ENCODE measurements at places on chromosomes 1 and 21.
A peak's percentile ranks its signal among the peaks of the same experiment; 100 is the strongest.

DNA sequence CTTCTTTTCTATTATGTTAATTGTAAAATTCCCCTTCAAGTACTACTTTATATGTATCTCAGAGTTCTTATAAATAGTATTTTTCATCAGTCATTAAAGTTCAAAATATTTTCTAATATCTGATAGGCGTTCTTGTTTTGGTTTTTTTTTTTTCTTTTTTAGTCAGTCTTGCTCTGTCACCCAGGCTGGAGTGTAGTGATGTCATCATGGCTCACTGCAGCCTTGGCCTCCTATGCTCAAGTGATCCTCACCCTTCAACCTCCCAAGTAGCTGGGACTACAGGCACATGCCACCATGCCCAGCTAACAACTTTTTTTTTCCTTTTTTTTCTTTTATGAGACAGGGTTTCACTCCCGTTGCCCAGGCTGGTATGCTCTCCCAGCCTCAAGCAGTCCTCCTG, 27.3 kb downstream of the AGMAT start:
- DNase-seq, result no peak

GRCh38 chr1:36093929-36094328, 5.2 kb downstream of the ADPRS start:
- no peak for DNase-seq

DNA sequence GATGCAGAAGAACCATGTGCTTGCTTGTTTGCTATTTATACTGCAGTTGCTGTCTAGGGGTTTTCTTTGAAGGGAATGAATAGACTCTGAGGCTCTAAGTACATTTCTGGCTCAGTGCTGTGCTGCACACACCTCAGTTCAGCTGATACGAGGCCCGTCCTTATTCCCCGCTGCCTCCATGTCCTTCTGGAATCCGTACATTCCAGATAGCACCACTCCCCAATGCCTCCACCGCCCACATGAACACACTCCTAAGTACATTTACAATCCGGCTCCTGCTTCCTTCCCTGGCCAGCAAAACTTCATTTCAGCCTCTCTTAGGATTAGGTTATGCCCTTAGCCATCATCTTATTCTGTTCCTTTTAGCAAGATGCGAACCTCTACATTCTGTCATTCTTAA, 57.1 kb downstream of the KCNC4 start:
- DNase-seq, result no peak

- DNase-seq, result peak; percentile 94
Measured at GRCh38 chr1:1063945-1064831, 9.9 kb downstream of the RNF223 start.

- no peak for DNase-seq
Measured at GRCh38 chr1:58418283-58419228, 128.0 kb downstream of the OMA1 start.

DNA sequence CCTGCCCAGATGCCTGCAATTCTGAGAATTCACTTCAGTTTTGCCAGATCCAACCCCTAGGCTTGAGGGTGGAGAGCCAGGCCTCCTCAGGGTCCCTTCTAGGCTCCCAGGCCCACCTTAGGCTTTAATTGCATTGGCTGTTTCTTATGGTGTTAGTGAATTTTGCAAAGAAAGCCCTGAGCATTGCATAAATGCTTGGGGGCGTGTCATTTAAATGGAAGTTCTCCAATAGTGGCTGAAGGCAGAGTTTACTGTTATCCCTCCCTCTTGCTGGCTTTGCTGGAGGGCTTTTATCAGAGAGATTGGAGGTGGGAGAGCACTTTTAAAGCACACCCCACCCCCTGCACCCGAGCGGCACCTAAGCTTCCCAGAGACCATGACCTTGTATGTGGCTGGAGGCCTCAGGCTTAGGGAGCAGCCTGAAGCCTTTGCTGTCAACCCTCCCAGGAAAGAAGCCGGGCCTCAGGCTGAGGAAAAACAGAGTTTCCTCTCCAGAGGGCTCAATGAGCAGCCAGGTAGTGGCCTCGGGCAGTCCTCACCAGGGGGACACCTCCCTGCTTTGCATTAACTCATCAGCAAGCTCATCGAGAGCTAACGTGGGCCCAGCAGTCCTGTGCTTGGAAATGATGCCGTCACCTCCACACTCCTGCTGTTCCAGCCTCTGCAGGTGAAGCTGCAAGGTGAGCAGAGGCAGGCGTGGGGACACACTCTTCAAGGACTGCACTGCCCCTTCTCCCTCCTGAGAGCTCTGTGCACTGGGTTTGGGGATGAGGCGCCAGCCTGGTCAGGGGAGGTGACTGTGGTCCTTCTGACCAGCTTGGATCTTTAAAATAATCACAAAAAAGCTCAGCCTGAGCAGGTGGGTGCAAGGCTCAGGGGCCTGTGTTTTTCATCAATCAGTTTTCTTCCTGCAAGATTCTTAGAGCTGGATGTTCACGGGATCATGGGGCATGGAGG, 58.0 kb downstream of the STUM start:
- no peak for DNase-seq

DNA sequence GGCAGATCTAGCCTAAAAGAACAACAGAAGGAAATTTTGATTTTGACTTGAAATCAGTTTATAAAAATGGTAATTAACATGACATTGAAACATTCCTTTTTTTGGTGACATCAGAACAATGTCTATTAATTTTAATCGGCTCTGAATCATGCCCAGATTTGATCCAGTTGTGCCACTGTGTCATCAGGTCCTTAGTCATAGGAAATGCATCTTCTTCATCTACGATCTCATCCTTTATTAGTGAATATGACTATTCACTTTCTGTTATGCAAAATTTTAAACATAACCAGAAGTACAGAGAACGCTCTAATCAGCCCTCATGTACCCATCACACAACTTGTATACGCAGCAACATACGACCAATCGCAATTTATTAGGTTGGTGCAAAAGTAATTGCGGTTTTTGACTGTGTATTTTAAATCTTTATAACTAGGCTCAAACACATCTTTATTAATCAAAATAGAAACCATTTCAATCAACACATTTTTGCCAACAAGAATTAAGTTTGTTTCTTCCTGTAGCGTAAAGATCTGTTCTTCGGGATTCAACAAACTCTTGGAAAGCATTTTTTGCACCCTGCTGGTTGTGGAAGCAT, 40.3 kb upstream of the TLR5 start:
- no peak for DNase-seq

DNA sequence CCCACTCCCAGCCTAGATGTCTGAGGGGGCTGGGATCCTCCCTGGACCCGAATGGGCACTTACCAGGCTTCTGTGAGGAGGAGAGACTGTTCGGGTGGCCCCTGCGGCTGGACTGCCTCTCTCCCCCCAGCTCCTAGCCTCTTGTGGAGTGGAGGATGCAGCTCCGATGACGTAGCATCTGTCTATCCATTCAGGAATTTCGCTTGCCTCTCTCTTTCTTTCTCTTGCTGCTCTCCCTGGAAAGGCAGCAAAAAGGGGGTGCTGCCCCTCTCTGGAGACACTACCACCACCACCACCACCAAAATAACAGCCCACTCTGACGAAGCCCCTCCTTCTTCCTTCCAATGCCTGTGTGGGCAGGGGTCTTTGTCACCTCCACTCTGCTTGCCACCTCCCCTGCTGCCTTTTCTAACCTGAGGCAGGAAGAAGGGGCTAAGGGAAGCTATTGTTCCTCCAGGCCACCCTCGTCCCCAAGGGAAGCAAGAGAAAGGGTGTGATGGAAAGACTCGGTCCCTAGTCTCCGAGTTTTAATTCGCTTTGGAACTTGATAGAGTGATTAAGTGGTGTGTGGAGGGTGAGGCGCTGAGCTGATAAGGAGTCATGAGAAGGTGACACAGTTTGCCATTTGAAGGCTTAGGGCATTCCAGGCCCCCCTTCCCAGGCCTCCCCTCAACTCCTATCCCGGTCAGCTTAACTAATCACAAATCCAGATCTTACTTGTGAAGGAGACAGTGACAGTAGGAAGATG, 60.5 kb downstream of the RHBG start:
- DNase-seq, result no peak

DNA sequence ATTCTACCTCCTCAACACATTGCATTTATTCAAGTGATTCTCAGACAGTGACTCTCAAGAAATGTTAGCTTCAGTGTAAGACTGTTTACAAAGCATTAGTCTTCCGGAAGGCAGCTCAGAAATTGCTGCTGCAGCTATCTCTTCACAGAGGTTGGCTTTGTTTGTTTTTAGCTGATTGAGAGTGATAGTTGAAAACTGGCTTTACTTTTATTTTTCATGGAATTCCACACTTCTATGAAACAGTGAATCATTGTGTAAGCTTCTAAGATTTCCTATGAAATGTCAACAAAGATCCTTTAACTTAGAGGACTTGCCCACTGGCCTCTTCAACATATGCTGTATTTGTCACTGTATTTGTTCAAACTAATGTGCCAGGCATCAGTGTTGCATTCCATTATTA, 121.3 kb downstream of the TNNI3K start:
- no peak for DNase-seq

GRCh38 chr1:77688939-77689338, 6.5 kb upstream of the ZZZ3 start:
- DNase-seq, result no peak

DNA sequence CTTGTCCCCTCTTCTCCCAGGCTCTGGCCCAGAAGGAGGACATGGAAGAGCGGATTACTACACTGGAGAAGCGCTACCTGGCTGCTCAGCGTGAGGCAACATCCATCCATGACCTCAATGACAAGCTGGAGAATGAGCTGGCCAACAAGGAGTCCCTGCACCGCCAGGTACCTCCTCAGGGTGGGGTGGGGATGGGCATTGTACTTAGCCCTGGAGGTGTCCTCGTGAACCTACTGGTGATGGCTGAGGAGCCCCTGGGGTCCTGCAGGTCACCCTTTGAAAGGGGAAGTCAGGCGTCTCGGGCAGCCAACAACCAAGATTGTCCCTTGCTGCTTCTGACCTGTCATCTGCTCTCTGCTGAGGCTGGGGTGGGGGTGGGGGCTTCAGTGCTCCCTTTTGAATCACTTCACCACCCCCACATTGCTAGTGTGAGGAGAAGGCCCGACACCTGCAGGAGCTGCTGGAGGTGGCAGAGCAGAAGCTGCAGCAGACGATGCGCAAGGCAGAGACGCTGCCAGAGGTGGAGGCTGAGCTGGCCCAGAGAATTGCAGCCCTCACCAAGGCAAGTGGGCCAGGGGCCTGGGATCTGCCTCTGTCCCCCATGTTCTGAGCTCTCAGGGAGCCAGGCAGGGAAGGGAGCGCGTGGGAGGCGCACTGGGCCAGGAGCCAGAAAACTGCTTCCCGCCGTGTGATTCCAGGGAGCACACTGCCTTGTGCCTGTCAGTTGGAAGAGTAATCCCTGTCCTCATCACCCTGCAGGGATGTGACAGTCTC, 19.7 kb downstream of the PPFIA4 start:
- no peak for DNase-seq

DNA sequence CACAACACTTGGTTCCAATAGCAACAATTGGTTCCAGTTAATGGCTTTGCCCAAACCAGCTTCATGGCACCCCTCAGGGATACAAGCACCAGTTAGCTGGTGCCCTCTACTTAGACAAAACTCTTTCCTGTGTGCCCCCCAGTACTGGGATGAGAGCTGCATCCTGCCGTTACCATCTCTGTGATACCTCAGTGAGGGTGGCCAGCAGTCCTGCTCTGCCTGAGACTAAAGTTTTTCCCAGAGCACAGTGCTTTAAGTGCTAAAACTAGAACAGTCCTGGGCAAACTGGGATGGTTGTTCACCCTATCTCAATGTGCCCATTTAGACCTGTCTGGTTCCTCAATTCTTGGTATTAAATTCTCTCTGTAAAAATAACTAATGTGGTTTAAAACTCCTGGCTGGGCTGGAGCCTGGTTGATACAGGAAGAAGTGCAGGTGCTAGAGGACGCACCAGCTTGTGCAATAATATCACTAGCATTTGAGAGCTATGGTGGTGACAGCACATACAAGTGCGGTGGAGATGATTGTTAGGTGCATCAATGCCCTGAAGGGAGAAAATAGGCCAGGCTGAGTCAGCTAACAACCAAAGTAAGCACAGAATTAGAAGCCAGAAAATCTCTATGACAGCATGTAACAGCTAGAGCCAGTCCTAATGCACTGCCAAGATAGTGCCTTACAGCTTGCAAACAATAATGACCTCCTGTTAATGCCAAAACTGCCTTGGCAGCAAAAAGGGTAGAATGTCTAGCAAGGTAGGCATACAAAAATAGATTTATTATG, 179.8 kb upstream of the GALNT2 start:
- no peak for DNase-seq

GRCh38 chr1:149916193-149916897, 1.3 kb downstream of the SV2A start:
- DNase-seq, result no peak

All from H54 (cell line).